Activated CD8-positive, alpha-beta memory T cell treated with anti-CD3 and anti-CD28 coated beads, Interleukin-2, amount 50 U/mL, for 4 hours (primary cell): ENCODE measurements at places on chromosomes 1 and 21.
A peak's percentile ranks its signal among the peaks of the same experiment; 100 is the strongest.

DNA sequence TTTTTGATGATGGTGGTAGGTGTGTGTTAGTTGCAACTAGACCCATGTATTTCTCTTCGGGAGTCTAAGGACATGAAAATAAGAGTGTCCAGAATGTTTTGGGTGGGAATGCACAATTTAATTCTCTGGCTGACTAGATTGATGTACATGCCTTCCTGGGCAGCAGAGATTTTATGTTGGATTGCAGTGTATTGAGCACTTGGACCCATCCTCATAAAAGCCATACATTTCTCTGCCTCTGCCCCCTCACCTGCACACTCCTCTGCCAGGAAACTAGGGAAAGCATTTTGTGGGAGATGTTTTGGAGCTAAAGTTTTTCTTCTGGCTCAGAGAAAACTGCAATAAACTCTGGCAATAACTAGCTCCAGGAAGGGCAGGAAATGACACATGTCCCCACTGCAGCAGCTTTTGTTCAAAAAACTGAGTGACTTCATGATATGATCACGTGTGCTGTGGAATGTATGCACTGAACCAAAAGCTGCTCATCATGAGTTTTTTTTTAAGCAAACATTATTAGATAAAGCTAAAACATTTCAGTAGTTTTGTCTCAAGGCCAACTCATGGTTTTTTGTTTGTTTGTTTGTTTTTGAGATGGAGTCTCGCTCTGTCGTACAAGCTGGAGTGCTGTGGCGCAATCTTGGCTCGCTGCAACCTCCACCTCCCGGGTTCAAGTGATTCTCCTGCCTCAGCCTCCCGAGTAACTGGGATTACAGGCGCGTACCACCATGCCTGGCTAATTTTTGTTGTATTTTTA lies 17.6 kb downstream of the RIT1 start:
- DNase-seq: no peak

DNA sequence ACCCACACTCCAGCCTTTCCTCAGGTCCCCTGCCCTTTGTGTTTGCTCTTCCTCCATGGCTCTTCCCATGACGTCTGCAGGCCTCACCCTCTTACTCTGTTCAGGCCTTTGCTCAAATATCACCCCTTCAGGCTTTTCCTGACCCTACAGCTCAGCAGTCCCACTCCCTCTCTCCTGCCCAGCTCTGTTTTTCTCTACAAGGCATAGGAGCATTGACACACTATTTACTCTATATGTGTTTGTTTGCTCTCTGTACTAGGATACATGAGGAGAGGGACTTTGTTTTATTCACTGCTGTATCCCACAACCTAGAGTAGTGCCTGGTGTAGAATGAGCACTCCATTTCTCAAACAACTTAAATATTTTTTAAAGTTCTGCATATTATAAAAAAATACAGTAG lies 107.4 kb upstream of the COA6 start:
- DNase-seq: no peak

DNA sequence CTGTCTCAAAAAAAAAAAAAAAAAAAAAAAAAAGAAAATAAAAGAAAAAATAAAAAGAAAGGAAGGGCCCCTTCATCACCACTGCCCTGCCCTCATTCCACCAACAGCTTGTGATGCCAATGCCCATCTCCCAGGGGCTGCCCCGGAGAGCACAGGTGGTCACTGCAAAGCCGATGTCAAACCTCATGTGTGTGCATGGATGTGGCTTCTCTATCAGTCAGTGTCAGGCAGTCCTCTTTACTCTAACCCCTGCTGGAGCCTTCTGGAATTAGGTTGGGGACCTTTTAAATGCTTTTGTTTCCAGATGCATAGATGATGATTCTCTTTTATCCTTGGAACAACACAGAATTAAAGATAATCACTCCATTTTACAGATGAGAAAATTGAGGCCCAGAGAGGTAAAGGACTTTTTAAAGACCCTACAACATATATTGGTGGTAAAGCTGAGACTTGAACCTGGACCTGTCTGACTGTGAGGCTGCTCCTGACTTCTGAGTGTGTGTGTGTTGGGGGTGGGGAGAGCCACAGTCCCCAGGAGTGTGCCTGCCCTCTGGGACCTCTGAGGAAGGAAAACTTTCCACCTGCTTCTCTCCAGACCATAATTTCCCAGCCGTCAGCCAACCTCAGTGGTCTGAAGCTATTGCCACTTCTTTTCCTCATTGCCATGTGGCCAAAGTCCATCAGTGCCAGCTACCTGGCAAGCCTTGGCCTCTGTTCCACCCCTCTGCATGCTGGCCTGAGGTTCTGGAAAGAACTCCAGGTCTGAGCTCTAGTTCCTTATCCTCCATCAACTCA lies 3.0 kb upstream of the TMEM54 start:
- no peak for DNase-seq

- no peak for DNase-seq
These were observed 57.1 kb downstream of the SLC27A3 start for GRCh38 chr1:153832293-153832692.

- no peak for DNase-seq
These were observed 66.3 kb downstream of the MAP3K7CL start for GRCh38 chr21:29196670-29197191.

GRCh38 chr1:54794451-54795355 lies 6.4 kb downstream of the TTC22 start:
- no peak for DNase-seq

DNA sequence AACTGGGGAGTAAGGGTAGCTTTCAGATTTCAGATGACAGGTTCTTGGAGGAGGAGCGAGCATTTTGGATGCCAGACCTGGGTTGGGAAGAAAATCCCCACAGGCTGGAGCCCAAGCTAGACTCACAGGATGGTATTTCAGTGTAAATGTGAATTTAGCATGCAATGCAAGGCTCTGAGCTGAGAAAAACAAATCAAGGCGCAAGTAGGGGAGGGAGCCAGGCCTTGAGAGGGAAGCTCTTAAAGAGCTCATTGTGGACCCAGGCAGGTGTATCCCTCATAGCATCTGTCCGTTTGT lies 386.1 kb downstream of the MATN1 start:
- no peak for DNase-seq

DNA sequence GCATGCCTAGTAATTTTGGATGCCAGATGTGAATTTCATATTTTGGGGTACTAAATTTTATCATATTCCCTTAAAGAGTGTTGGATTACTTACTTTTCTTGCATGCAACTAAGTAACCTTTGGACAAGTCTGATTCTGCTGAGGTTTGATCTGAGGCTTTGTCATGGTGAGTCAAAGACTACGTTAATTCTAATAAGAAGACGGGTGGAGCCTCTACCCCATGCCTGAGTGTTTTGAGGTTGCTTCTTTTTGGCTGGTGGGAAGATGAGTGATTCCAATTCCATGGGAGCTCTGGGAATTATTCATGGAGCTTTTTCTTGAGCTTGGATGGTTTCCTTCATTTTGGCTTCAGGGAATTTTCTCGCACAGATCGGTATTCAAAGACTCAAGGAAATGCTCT lies 11.6 kb upstream of the PCP4 start:
- no peak for DNase-seq

DNA sequence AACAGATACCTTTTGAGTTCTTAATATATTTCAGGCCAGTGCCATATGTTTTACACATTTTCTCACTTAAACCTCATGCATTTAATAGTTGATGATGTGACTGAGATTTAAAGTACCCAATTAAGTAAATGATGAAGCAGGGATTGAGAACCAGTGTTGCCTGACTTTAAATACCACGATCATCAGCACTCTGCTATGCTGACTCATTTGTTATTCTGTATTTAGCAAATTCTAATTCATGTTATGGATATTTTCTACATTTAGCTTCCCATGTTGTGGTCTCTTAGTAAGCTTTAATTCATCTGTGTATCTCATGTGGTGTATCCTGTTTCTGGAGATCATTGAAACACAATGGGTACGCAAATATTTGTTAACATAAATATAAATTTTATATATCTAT lies 363.0 kb downstream of the PTBP2 start:
- DNase-seq: no peak

- no peak for DNase-seq
These were observed 437.7 kb upstream of the OLFM3 start for GRCh38 chr1:102434421-102434820.

- no peak for DNase-seq
These were observed 37.5 kb downstream of the KCNQ4 start for GRCh38 chr1:40820911-40821693.

GRCh38 chr1:154628121-154628405 lies 20.1 kb upstream of the ADAR start:
- no peak for DNase-seq

GRCh38 chr1:15337656-15338402 lies 71.9 kb upstream of the EFHD2 start:
- no peak for DNase-seq

DNA sequence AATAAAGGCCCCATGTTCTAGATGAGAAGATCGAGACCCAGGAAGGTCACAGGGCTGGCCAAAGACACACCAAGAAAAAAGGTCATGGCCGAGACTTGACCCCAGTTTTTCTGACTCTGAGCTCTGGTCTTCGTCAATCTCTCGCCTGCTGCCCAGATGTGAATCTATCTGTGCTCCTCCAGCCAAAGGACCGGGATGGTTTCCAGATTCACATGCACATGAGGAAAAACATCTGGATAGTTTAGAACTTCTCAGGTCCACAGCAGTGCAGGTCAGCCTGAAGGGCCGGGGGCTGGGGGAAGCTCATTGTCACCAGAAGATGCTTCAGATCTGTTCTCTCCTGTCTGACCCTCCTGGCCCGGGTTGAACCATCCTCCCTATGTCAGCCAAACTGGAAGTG lies 49.0 kb downstream of the KCNN3 start:
- DNase-seq: no peak

GRCh38 chr1:115609021-115609420 lies 32.7 kb upstream of the VANGL1 start:
- no peak for DNase-seq

DNA sequence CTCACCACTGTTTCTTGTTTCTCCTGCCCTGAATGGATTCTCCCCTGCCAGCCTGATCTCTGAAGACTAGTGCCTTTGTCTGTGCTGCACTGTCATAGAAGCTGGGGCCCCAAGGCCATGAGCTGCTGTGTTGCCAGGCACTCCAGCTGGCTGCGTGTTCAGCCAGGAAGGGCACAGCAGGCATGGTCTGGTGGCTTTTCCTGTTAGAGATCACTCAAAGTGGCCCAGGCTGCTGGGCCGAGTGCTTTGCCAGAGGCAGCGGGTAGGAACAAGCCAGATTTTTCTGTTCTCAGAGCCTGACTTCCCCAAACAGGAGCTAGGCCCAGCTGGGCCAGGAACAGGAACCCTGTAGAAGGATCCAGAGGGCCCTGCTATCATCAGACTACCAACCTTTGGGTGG lies 5.2 kb downstream of the ADPRS start:
- DNase-seq: no peak

DNA sequence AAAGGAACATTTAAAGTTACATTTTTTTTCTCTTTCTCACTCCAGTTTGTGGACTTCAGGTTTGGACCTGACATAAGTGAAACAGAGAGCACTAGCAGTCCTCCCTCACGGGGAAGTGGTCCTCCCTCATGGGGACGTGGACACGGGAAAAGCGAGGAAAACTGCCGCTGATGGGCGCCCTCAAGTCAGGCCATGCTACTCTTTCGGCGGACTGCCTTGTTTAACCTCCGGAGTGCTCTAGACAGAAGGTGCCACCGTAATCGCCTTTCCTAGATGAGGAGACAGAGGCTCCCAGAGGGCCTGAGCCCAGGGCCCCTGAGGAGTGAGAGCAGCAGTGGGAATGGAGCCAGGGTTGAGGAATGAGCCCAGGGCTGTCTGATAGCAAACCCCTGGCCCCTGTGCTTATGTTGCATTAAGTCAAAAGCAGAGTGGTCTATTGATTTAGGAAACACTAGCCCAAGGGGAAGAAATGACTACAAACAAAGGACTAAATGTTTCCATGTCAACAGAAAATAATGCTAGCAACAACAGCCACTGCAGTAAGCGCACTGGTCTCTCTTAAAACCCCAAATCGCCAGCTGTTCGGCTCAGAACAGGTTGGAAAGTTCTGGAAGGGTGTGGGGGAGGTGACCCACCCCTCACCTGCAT lies 84.1 kb downstream of the DMRTB1 start:
- no peak for DNase-seq

DNA sequence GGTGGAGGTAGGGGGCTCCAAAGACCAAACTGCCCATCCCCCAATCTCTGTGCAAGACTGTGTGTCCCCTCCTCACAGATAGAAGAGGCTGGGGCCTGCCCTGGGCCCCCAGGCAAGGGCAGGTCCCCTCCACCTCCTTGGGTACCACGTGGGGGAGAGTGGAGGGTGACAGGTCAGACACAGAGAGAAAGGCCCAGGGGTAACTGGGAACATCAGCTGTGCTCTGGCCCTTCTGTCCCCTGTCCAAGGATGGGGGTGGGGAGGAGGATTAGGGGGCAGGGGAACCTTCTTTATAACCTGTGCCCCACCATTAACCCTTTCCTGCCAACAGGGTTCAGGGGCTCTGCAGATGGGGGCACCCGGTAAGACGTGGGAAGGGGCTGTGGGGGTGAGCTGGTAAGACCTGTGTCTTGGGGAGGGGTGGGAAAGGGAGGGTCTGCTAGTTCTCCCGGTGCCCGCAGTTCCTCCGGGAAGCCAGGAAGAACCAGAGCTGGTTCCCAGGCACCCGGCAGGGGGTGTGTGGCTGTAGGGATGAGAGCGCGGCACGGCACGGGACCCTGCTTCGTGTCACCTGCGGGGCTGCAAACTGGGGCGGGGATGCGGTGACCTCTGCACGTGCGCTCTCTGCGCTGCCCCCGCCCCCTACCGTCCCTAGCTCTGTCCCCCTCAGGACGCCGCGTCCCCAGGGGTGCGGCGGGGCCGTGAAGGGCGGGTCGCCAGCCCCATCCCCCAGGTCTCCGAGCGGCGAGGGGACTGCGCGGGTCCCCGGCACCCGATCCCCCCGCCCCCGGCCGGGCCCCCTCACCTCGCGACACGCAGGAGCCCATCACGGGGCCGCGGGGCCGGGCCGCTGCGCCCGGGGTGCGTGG lies 601 bp downstream of the FAM131C start:
- DNase-seq: no peak

DNA sequence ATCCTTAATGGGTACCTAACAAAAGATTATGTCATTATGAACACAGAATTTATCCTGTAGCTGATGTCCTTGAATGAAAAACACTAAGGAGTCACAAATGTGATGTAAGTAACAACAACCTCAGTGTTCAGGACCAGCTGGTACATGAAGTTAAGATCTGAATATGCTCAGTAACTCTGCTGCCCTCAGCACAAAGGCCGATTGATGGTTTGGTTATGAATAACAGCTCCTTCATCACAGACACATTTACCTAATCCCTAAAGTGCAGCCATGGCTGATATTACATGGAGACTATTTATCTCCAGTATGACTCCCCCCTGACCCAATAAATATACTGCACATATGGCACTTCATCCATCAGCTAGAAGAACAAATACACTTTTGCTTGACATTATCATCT lies 75.2 kb downstream of the PLPPR5 start:
- no peak for DNase-seq

- DNase-seq: no peak
These were observed 18.5 kb downstream of the CSTB start for GRCh38 chr21:43757601-43758000.

GRCh38 chr1:15212954-15213291 lies 34.1 kb upstream of the FHAD1 start:
- DNase-seq: no peak

GRCh38 chr1:85201340-85202091 lies 700 bp upstream of the SYDE2 start:
- DNase-seq: peak; percentile 70

- no peak for DNase-seq
These were observed 140.0 kb downstream of the SMYD3 start for GRCh38 chr1:246367041-246367440.
